Tibial artery (tissue), 4 donors: ENCODE measurements at places on chromosomes 5 and 9.

DNA sequence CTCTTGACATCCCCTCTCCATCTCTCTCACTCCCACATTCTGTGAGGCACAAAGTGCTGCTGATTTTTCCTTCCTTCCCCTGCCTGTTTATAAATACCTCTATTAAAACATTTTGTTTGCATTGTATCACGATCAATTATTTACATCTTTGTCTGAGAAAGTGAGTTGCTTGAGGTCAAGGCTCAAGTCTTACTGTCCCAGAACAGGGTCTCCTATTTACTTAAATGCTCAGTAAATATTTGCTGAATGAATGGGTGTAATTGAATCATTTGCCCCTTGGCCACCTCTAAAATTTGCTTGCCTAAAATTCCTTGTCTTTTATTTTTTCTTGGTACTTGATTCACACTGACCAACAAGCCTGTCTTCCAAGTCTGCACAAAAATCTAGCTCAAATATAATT lies 103.5 kb downstream of the ZNF462 start:
- no peaks in the 10 kb centered on the region for H3K4me1 ChIP-seq
- H3K27me3 ChIP-seq = no peaks in the 10 kb centered on the region
- DNase-seq = no peak

GRCh38 chr9:2229109-2229721 lies 214.1 kb downstream of the SMARCA2 start:
- H3K4me3 ChIP-seq = no peak overlapping the region
- H3K27ac ChIP-seq = no peak overlapping the region
- H3K36me3 ChIP-seq = no peaks in the 10 kb centered on the region
- no peak for DNase-seq

GRCh38 chr9:119283078-119283794 lies 86.0 kb downstream of the BRINP1 start:
- no peak overlapping the region for H3K27ac ChIP-seq
- H3K4me1 ChIP-seq = no peaks in the 10 kb centered on the region
- peak; percentile 41 for DNase-seq
- H3K4me3 ChIP-seq = no peak overlapping the region
- H3K27me3 ChIP-seq = no peaks in the 10 kb centered on the region

DNA sequence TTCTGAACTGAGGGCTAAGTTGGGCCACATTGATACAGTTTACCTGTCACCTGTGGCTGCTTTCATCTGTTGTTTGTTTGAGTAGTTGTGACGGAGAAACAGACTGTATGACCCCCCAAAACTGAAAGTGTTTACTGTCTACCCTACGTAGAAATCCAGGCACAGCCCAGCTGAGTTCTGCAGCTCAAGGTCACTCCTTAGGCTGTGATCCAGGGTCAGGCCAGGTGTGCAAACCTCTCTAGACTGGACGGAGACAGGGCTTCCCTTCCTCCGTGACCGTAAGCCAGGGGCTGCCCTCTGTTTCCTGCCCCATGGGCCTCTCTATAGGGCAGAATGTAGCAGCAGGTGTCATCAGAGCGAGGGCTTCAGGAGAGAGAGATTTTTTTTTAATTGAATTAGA lies 207.9 kb upstream of the OTULINL start:
- H3K4me3 ChIP-seq = no peak overlapping the region
- no peaks in the 10 kb centered on the region for H3K27me3 ChIP-seq
- DNase-seq = no peak
- H3K36me3 ChIP-seq = peaks cover 72% of the 10 kb centered on the region
- H3K27ac ChIP-seq = no peak overlapping the region

- H3K36me3 ChIP-seq = peaks cover 6% of the 10 kb centered on the region
- no peak for DNase-seq
- no peak overlapping the region for H3K4me3 ChIP-seq
- no peaks in the 10 kb centered on the region for H3K27me3 ChIP-seq
Observed at GRCh38 chr9:137194388-137194787, 5.9 kb downstream of the SSNA1 start.

- no peaks in the 10 kb centered on the region for H3K27me3 ChIP-seq
- no peak overlapping the region for H3K4me3 ChIP-seq
- peaks cover 86% of the 10 kb centered on the region for H3K36me3 ChIP-seq
- no peaks in the 10 kb centered on the region for H3K4me1 ChIP-seq
- H3K27ac ChIP-seq = no peak overlapping the region
Observed at GRCh38 chr5:146273109-146273508, 65.5 kb upstream of the POU4F3 start.

DNA sequence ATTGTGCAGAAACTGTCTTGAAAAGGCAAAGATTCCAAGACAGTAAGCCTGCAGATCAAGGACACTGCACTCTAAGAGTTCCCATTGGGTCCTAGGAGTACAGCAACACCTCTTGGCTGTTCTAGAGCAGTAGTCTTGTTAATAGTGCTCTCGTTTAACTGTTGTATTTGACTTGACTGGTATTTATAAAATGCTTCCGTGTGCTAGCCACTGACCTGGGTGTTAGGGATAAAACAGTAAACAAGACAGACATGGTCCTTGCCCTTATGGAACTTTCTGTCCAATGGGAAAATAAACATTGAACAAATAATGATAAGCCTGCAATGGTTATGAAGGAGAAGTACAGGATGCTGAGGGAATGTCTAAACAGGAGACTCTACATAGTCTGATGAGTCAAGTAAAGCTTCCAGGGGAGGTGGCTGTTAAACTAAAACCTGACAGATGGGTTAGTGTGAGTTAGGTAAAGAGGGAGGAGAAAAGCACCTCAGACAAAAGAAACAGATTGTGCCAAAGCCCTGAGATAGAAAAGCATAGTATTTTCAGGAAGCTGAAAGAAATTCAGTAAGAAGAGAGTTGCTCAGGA lies 33.3 kb downstream of the TDRD7 start:
- H3K27ac ChIP-seq = no peak overlapping the region
- H3K4me3 ChIP-seq = no peak overlapping the region
- H3K4me1 ChIP-seq = no peaks in the 10 kb centered on the region
- H3K36me3 ChIP-seq = peaks cover 16% of the 10 kb centered on the region
- no peaks in the 10 kb centered on the region for H3K27me3 ChIP-seq

DNA sequence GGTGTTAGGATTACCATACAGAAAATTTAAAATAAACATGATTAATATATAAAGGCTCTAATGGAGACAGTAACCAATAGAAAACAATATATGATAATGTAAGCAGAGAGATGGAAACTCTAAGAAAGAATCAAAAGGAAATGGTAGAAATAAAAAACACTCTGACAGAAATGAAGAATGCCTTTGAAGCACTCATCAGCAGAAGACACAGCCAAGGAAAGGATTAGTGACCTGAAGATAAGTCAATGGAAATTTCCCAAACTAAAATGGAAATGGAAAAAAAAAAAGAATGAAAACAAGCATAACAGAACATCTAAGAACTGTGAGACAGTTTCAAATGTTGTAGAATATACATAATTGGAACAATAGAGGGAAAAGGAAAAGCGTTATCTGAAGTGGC lies 302.6 kb downstream of the DRD1 start:
- DNase-seq = no peak
- no peak overlapping the region for H3K27ac ChIP-seq
- H3K36me3 ChIP-seq = no peaks in the 10 kb centered on the region

GRCh38 chr5:77972469-77973252 lies 196.5 kb upstream of the TBCA start:
- DNase-seq = no peak
- peak overlapping the region; percentile 51 for H3K4me3 ChIP-seq
- no peaks in the 10 kb centered on the region for H3K27me3 ChIP-seq
- peaks cover 19% of the 10 kb centered on the region for H3K4me1 ChIP-seq

GRCh38 chr9:93671020-93671338 lies 94.6 kb downstream of the PHF2 start:
- DNase-seq = no peak
- H3K36me3 ChIP-seq = peaks cover 67% of the 10 kb centered on the region
- no peaks in the 10 kb centered on the region for H3K27me3 ChIP-seq
- H3K27ac ChIP-seq = no peak overlapping the region
- H3K4me1 ChIP-seq = no peaks in the 10 kb centered on the region

DNA sequence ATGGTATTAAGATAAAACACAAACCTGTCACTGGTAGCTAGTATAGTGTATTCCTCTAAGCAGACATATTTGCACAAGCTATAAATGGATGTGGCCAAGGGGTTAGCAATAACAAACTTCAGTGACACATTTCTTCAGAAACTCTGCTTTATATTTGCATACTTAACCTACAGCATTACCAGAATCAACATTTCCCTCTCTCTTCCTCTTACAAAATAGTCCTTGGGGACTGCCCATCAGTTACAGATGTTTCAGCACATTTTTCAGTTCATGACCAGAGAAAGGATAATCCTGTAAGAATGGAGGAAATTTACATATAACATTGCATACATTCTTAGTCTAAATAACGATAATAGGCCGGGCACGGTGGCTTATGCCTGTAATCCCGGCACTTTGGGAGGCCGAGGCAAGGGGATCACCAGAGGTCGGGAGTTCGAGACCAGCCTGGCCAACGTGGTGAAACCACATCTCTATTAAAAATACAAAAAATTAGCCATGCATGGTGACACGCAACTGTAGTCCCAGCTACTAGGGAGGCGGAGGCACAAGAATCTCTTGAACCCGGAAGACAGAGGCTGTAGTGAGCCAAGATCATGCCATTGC lies 25.3 kb upstream of the SLC1A1 start:
- DNase-seq = no peak
- H3K27me3 ChIP-seq = no peaks in the 10 kb centered on the region
- H3K36me3 ChIP-seq = no peaks in the 10 kb centered on the region
- H3K4me1 ChIP-seq = no peaks in the 10 kb centered on the region

DNA sequence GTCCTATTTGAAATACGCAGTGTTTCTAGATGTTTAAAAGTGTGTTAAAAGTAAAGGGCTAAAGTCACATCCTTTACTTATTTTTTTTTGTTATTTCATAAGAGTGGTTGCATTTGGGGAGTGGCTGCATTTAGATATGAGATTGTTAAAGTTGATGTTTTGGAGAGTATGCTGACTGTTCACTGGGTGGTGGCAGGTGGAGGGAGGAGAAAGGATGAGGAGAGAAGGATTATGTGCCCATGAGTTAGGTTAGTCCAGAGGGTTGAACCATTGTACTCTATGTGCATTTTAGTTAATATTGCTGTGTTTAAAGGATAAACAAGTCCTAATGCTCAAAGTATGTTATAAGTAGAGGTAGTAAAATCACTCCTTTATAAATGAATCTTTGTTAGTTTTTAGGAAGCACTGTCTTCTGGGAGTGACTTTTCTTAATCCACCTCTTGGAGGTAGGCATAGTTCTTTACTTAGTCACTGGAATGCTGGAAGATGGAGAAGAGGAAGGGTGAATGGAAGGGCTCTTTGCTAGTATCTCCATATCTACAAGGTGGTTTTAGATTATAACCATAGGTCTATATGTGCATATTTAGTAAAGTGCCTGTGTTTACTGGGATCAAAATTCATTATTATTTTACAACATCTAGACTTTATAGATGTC lies 332.3 kb downstream of the NPR3 start:
- no peaks in the 10 kb centered on the region for H3K27me3 ChIP-seq
- no peaks in the 10 kb centered on the region for H3K4me1 ChIP-seq
- no peak for DNase-seq
- no peak overlapping the region for H3K27ac ChIP-seq
- no peak overlapping the region for H3K4me3 ChIP-seq

DNA sequence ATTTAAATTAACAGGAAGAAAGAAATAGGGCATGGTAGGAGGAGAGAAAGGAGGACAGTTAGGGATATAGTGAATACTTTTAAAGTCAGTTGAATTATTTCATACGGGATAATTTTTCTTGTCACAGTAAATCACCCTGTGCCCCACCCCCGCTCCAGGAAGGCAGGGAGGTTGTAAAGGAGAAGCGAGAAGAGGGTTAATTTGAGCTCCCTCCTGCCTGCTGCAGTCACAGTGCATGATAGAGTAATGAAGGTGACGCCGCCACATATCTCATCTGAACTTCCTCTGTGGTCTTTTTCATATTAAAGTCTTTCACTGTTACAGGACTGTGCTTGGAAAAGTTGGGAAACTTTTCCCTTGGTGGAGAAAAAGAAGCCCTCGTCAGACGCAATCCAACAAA lies 896 bp upstream of the PCSK5 start:
- DNase-seq = no peak
- H3K4me3 ChIP-seq = peak overlapping the region; percentile 74
- H3K27me3 ChIP-seq = no peaks in the 10 kb centered on the region

DNA sequence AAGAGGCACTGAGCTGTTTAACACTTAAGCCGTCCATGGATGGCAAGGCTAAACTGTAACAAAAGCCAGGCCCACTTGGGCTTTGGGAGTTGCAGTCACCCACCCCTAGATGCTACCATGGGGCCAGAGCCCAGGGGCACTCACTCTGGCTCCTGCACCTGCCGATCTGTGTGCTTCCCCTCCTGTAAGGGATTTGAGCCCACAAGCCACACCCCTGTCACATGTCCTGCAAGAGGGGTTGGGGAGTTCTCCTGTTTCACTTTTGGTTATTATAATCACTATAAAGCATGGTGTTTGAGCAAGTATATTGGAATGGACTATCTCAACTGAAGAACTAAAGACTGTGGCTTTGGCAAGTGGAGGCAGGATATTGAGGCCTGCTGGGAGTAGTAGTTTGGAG lies 14.0 kb upstream of the GPR151 start:
- no peaks in the 10 kb centered on the region for H3K36me3 ChIP-seq
- H3K27me3 ChIP-seq = no peaks in the 10 kb centered on the region
- no peak overlapping the region for H3K4me3 ChIP-seq

DNA sequence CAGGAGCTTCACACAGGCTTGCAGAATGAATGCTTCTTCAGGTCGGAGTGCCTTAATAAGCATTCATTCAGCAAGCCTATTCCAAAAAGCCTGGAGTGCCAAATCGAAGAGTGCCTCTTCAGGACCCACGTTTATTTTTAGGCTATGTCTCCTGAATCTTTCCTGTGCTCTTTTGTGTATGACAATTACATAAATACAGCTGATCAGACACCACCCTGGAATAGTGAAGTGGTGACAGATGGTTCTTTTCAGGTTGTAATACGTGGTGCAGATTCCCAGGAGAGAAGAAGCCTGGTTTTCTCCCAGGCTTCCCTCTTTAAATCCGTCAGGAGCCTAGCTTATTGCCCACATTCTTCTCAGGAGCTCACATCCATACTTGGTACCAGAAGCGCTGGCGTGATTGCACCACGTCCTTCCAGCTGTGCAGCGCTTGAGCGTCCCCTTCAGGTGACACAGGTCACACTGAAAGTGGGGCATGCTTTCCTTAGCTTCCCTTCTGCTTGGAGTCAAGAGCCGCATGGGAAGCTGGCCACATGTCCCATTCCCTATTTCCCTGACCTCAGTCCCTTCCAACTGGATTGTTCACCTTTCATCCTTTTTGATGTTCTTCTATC lies 123.1 kb downstream of the ADCY2 start:
- H3K4me3 ChIP-seq = no peak overlapping the region
- H3K36me3 ChIP-seq = no peaks in the 10 kb centered on the region
- no peaks in the 10 kb centered on the region for H3K27me3 ChIP-seq
- no peak overlapping the region for H3K27ac ChIP-seq
- DNase-seq = no peak

- no peak for DNase-seq
- no peaks in the 10 kb centered on the region for H3K36me3 ChIP-seq
- H3K27ac ChIP-seq = no peak overlapping the region
- H3K4me1 ChIP-seq = no peaks in the 10 kb centered on the region
Observed at GRCh38 chr9:136739509-136739908, 3.2 kb downstream of the LCN10 start.

GRCh38 chr5:94396687-94397086 lies 221.7 kb downstream of the KIAA0825 start:
- H3K27ac ChIP-seq = no peak overlapping the region
- H3K36me3 ChIP-seq = no peaks in the 10 kb centered on the region
- DNase-seq = no peak
- H3K4me1 ChIP-seq = no peaks in the 10 kb centered on the region
- H3K4me3 ChIP-seq = no peak overlapping the region
- H3K27me3 ChIP-seq = no peaks in the 10 kb centered on the region
